Stimulated activated CD4-positive, alpha-beta T cell treated with anti-CD3 and anti-CD28 coated beads, Interleukin-4, amount 100 ng/mL, for 24 hours (primary cell): ENCODE measurements at places on chromosomes 3 and 15.

DNA sequence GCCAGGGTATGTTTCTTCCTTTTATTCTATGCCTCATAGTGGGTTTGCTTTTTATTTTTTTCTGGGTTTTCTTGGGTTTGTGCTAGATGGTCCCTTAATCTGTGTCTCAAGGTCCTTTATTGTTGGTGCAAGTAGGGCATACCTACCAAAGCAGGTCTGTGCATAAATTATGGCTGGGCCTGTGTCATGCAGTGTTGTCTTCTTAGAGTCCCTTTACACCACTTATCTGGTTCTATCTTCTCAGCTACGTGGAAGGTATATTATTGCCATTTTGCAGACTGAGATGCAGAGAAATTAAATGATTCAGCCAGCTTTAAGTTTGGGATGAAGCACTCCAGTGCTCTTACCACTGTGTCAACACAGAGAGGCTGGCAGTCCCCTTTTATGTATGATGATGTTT lies 293.5 kb upstream of the SOX2 start:
- no peak for DNase-seq

GRCh38 chr15:88243895-88244787 lies 12.4 kb downstream of the NTRK3 start:
- peak; percentile 19 for DNase-seq

GRCh38 chr3:96814651-96815567 lies 515 bp downstream of the EPHA6 start:
- no peak for DNase-seq

DNA sequence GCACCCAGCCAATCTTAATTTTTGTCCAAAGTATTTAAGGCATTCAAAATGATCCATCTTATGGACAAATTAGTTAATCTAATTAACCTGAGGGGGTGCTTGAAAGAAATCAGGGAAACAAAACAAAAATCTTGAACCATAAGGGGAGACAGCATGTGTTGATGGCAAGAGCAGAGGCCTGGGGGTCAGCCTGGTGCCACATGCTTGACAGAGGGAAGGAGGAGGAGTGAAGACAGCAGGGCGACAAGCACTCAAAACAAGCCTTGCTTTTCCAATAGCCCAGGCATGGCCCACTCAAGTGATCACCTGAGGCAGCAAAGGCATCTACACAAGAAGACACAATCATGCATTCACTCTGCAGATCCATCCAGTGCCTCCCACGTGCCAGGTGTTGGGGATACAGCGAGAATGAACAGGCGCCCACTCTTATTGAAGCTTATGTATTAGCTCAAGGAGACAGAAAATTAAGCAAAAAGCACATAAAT lies 25.0 kb upstream of the MGLL start:
- DNase-seq: no peak

- DNase-seq: no peak
Measured at GRCh38 chr15:77208241-77208640, 137.3 kb upstream of the TSPAN3 start.

DNA sequence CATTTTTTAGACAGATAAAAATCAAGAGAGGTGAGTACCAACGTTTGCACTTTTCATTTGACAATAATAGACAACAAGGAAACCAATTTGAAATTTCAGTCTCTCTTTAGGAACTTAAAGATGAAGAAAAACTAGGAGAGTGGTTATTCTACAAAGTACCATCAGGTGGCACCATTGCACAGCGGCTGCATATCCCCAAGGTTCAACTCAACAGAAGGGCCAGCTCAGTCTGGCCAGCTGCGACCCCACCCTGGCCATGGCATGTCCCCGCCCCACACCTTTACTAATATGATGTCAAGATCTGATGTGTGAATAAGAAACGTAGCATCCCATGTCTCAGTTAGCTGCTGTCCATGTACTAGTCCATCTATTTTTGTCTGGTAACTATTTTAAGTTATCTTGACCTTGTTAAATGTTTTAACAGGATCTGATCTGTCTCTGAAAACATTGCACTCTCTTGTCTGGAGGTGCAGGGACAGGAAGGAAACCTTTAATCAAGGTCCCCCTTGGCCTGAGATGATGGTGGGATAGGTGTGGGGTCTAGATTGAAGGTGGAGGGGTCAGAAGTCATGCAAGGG lies 35.5 kb upstream of the CGNL1 start:
- peak; percentile 22 for DNase-seq

DNA sequence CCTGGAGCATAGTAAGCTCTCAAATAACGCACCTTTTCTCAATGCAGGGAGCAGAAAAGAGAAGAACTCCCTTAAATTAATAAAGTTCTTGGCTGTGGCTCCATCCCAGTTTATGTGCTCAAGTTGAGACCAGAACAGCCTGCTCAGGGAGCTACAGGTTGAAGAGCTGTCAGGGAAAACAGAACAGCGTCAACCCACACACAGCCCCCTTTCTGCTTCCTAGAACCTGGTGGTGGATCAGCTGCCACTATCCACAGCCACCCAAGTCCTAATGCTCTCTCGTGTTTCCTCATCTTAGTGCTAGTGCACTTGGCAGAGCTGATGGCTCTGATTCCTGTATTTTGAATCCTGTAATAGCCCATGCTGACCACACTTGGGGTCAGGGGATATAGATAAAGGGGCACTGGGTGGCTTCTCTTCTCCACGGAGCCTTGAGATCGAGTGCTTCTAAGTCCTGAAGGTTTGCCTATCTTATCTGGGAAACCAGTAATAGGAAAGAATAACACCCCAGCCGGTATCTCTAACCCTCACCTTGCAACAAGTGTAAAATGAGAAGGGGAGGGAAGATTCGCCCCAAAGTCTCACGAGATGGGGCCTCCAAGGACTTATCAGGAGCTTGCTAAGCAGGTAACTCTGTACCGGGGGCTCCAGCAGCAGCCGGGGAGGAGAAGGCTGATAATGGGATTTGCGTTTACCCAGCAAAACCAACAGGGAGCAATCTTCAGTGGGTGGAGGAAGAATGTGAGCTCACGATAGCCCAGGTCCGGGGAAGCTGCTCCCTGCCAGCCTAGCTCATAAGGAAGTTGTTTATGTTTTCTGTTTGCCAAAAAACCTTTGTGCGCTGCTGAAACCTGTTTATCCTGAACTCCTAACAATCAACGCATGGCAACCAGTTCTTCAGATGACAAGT lies 136.2 kb upstream of the ICE2 start:
- DNase-seq: no peak

DNA sequence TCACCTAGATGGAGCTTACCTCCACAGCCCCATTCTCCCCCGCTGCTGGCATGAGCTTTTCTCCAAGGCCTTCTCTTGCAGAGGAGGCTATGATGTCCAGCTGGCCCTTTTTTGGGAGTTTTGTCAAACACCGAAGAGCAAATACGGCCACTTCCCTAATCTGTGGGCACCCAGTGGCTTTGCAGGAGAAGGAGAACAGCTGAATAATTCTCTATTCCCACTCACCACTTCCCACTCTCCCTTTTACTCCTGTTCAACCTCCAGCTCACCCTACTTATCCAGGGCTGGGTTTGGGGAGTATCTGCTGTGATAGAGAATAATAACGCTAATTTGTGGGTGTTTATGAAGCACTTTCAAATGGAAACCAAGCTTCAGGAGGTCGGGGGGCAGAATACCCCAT lies 93.0 kb downstream of the AAGAB start:
- DNase-seq: no peak

- no peak for DNase-seq
Measured at GRCh38 chr3:153399636-153400035, 237.6 kb downstream of the RAP2B start.

- no peak for DNase-seq
Measured at GRCh38 chr15:76954744-76955143, 23.2 kb downstream of the RCN2 start.

- DNase-seq: no peak
Measured at GRCh38 chr3:143786219-143787191, 61.8 kb downstream of the SLC9A9 start.

DNA sequence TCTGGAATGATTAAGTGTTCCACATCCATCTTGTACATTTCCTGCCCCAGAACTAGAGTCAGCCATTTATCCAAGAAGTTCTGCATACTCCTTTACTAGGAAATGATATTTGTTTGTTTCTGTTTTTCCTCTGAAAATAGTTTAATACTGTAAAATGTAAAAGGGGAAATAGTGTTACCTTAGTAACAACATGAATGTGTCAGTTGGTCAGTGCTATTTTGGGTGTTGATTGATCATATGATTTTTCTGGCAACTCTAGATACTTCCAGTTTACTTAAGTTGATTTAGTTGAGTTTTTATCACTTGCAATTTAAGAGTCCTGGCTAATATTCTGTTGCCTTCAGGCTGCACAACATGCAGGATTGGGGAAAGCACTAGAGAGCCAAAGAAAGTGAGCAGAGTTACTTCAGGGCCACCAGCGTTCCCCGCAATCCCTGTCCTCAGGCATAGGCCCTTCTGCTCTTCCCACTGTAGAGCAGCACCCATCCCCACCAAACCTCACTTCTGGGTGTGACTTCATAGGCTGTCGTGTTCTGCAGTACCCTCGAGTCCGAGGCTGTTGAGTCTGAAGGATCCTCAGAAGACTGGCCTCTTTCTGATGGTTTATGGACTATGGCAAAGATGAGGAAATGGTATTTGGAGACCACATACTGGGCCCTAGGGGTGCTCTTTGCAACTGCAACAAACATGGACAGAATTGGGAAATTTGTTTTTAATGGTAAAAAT lies 69.0 kb downstream of the CHD2 start:
- no peak for DNase-seq

DNA sequence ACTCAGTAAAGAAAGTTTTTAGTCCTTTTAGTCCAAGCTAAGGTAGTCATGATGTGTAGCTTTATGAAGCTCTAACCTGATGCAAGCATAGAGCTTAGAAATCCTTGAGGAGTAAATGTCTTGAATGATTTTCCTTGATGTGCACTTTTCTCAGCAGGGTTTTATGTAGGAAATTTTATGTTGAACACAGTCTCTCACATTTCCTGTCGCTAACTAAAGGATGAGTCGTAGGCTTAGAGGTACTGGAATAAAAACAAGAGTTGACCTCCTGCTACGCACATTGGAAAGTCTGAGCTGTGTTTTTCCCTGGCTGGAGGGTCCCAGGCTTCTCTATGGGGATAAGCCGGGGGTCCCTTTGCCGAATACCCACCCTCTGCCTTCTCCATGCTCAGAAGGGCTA lies 34.7 kb upstream of the ZPLD1 start:
- DNase-seq: no peak

GRCh38 chr3:2944628-2945027 lies 165.5 kb downstream of the IL5RA start:
- no peak for DNase-seq

DNA sequence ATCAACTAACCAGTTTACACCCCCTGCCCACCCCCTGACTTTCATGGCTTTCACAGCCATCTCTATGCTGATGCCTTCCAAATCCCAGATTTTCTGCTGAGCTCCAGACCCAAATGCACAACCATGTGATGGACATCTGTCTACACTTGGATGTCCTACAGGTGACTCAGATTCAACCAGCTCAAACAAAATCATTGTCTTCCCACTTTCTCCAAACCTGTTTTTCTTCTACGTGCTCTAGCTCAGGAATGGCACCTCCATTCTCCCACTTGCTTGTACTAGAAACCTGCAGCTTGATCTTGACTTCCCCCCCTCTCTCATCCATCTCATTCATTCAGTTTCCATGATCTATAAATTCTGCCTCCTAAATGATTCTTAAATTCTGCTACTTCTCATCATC lies 34.1 kb upstream of the RARRES1 start:
- DNase-seq: no peak

GRCh38 chr15:39265261-39265660 lies 315.6 kb upstream of the THBS1 start:
- DNase-seq: no peak

GRCh38 chr3:125318167-125318865 lies 56.8 kb downstream of the ZNF148 start:
- DNase-seq: no peak

DNA sequence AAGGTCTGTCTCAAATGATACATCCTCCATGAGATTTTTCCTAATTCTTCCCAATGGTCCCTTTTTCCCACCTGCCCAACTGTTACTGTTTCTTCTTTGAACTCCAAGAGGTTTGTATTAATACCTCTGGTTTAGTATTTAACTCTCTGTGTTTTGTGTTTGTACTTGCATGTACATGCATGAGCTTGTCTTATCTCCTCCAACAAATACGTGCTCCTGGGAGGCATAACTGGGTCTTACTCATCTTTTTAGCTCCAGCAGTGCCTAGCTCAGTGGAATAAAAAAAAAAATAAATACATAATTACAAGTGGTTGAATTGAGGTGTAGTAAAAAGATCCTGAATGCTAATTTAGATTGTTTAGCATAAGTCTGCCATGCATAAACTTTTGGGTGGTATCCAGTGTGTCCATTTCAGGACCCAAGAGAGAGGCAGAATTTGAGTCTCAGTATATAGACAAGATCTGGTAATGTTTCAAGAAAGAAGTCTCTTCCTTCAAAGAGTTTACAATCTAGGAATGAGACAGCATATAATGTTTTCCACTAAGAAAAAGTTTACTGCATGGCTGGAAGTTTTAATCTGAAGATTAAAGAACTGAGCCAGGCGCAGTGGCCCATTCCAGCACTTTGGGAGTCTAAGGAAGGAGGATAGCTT lies 1.7 kb upstream of the LYSMD2 start:
- DNase-seq: no peak

GRCh38 chr3:124812291-124813265 lies 74.6 kb downstream of the ITGB5 start:
- DNase-seq: no peak

DNA sequence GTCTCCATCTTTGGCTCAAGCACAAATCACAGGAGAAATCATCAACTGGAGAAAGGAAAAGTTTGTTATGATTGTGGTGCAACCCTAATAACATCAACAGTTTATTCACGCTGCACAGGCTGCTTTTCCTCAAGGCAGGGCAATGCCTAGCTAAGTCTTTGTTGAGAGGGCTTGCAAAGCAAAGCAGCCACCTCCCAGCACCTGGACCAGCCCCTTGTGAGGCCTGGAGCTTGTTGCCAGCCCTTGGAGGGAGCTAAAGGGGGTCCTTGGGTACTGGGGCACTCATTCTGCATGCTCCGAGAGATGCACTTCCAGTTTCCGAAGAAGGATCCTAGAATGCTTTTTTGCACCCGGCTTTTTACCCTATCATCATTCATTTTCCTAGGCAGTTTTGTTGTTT lies 288.2 kb downstream of the CLSTN2 start:
- no peak for DNase-seq

DNA sequence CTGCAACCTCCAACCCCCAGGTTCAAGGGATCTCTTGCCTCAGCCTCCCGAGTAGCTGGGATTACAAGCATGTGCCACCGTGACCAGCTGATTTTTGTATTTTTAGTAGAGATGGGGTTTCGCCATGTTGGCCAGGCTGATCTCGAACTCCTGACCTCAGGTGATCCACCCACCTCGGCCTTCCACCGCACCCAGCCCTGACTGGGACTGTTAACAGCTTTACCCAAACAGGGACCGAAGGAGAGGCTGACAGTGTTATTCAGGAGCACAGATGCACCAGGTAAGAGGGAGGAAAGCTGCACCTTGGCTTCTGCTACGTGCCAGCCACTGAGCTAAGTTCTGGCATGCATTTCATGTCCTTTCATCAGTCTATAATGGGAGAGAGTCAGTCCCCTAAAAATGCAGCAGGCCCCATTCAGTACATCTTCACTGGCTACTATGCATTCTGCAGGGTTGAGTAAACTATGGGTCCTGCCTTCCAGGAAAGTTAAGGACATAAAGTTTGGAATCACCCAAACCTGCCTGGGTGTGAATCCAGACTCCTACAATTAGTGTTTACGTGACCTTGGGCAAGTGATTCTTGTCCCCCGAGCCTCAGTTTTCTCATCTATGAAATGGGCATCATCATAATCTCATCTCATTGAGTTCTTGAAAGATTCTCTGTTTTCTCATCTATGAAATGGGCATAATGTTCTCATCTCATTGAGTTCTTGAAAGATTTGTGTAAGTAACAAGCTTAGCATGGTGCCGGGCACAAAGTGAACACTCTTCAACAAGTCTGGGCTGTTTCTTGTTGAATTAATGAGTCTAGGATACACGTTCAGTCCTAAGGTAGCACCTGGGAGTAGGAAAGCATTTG lies 82.2 kb downstream of the CPN2 start:
- DNase-seq: no peak
